Nephron progenitor cell (in vitro differentiated cells): ENCODE measurements at places on chromosomes 13 and 19.
A peak's percentile ranks its signal among the peaks of the same experiment; 100 is the strongest.

- H3K4me1 ChIP-seq = no peaks in the 10 kb centered on the region
- H3K27me3 ChIP-seq = peaks cover 13% of the 10 kb centered on the region
- H3K4me3 ChIP-seq = no peak overlapping the region
- H3K27ac ChIP-seq = no peak overlapping the region
Observed at GRCh38 chr19:41541990-41542584, 33.9 kb upstream of the CEACAM21 start.

GRCh38 chr13:91773591-91774227 lies 375.3 kb downstream of the GPC5 start:
- no peaks in the 10 kb centered on the region for H3K36me3 ChIP-seq
- no peaks in the 10 kb centered on the region for H3K27me3 ChIP-seq

- H3K4me3 ChIP-seq = no peak overlapping the region
- DNase-seq = no peak
- no peaks in the 10 kb centered on the region for H3K27me3 ChIP-seq
- H3K4me1 ChIP-seq = no peaks in the 10 kb centered on the region
Observed at GRCh38 chr13:43390619-43391018, 367.2 kb downstream of the DNAJC15 start.

DNA sequence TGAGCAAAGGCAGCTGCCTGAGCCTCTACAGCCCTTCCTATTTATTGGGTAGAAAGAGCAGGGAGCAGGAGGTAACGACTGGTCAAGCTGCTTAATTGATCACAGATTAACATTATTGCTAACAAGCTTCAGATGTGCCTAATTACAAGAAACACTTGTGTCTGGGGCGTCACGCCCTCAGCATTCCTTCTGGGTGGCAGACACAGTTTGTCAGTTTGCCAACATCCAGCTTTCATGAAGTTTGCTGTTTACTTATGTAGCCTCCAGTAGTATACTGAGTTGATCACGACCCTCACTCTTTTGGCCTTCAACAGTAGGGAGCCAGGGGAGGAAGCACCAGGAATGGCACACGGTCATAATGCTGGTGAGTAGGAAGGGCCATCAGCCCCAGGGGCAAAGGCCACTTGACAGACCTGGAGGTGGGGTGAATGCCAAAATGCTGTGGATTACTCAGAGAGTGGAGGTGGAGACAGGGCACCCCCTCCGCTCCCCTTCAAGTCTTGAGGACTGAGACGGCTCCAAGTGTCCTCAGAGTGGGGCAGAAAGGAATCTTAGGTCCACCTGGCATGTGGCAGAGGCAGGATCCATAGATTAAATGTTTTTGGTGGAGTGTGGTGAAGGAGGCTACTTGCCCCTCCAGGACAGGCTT lies 34.9 kb upstream of the PSPC1 start:
- DNase-seq = no peak
- peaks cover 50% of the 10 kb centered on the region for H3K36me3 ChIP-seq
- no peaks in the 10 kb centered on the region for H3K27me3 ChIP-seq
- no peak overlapping the region for H3K27ac ChIP-seq
- no peaks in the 10 kb centered on the region for H3K4me1 ChIP-seq

DNA sequence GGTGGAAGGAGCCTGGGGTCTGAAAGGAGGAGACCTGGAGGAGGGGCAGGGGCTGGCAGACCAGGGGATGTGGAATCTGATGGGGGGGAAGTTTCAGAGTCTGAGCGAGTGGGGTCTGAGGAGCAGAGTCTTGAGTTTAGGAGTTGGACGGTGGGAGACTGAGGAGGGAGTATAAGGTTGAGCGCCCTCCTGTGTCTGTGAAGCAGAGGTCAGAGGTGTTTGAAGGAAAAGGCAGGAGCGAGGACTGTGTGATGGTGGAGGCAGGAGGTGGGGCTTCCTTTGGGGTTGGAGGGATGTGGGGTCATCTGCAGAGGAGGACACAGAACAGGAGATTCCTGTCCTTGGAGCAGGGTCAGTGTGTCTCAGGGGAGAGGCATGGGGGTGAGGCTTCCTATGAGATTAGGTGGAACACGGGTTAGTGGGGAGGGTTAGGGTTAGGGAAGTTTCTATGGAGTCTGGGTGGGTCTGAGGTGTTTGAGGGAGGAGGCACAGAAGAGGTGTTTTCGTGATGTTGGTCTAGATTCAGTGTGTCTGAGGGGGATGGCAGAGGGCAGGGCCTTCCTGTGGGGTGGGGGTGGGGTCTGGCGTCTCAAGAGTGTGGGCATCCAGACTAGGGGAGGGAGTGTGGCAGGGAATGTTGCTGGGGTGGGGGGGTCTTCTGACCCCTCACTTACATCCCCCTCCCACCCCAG lies 8.3 kb downstream of the RYR1 start:
- peaks cover 4% of the 10 kb centered on the region for H3K36me3 ChIP-seq
- peak overlapping the region; percentile 71 for H3K27ac ChIP-seq
- H3K27me3 ChIP-seq = peaks cover 9% of the 10 kb centered on the region
- H3K4me1 ChIP-seq = peaks cover 22% of the 10 kb centered on the region

GRCh38 chr19:43809762-43810696 lies 7.8 kb upstream of the LYPD5 start:
- H3K4me3 ChIP-seq = no peak overlapping the region
- peaks cover 61% of the 10 kb centered on the region for H3K27me3 ChIP-seq
- H3K4me1 ChIP-seq = no peaks in the 10 kb centered on the region
- no peak overlapping the region for H3K27ac ChIP-seq
- DNase-seq = no peak
- H3K36me3 ChIP-seq = no peaks in the 10 kb centered on the region

DNA sequence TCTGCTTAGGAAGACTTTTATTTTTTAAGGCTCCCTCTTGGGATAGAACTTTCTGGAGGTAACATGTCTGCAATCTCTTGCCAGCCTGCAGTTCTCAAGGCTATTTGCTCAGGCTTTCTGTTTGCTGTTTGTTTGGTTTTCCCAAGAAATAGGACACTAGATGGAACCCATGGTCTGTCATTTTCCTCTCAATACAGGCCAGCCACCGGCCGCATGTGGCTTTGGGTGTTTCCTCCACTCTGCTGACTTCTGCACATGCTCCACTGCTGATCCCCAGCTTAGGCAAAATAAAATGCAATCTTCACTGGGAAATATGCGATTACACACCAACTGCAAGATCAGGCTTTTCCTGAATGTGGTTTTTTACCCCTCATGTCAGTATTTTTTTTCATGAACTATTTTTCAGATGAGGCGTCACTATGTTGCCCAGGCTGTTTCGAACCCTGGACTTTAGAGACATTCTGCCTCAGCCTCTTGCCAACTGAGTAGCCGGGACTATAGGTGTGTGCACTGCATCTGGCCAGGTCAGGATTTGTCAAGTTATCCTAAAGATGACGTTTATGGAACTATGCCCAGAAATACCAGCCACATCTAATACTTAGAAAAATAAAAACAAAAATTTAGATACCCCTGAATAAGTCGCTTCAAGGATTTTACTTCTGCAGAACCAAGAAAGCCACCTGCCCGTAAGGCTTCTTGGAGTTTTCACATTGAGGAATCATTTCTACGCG lies 94.3 kb upstream of the PABPC3 start:
- H3K27ac ChIP-seq = no peak overlapping the region
- DNase-seq = no peak
- H3K4me3 ChIP-seq = no peak overlapping the region
- no peaks in the 10 kb centered on the region for H3K36me3 ChIP-seq
- peaks cover 18% of the 10 kb centered on the region for H3K27me3 ChIP-seq

DNA sequence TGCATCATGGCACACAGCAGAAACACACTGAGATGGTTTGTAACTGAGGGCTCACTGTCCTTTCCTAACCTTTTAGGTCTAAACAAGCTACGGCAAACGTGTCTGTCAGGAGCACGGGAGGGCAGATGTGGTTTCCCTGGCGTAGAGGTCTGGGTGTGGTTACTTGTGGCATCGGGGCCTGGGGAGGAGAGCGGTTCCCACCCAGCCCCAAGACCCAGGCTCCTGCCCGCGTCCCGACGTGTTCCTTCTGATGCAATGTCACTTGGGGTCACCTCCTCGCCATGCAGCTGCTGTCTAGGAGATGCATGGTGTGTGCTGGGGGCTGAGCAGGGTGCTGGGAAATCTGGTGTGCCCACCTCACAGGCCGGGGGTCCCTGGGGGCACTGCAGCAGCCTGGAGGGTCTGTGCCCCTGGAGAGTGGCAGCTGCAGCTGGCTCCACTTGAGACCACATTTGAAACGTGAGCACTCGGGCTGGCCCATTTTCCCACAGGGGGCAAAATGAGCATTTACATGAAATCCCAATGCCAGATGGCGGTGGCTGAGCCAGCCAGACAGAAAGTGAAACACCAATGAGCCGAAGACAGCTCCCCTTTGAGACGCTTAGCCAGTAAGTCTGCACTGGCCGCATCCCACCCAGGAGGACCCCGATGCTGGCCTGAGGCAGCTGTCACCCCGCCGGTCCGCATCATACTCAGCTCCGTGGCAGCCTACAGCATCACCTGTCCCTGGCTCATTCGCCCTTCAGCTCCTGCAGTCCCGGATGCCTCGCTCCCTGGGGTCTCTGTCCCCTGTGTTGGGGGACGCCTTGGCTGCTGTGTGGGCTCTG lies 22.3 kb upstream of the MYDGF start:
- H3K27ac ChIP-seq = peak overlapping the region; percentile 72
- peaks cover 2% of the 10 kb centered on the region for H3K27me3 ChIP-seq
- DNase-seq = no peak

DNA sequence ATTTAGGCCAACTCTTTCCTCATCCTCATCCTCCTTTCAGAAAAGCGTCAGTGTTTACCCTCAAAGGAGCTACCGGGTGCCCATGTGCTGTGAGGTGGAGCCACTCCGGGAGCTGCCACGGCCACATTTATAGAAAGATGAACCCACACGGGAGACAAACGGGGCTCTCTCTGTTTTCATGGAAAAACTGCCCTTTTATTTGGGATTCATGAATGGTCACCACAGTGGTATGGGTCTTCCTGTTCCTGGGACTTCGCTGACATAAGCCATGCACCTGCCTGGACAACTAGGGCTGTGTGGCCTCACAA lies 224.2 kb downstream of the ZIC5 start:
- no peak for DNase-seq
- peak overlapping the region; percentile 10 for H3K27ac ChIP-seq
- H3K4me1 ChIP-seq = peaks cover 55% of the 10 kb centered on the region
- H3K36me3 ChIP-seq = no peaks in the 10 kb centered on the region

- DNase-seq = peak; percentile 35
- H3K36me3 ChIP-seq = no peaks in the 10 kb centered on the region
- peaks cover 51% of the 10 kb centered on the region for H3K4me1 ChIP-seq
- H3K4me3 ChIP-seq = peak overlapping the region; percentile 48
- peaks cover 57% of the 10 kb centered on the region for H3K27me3 ChIP-seq
- no peak overlapping the region for H3K27ac ChIP-seq
Observed at GRCh38 chr19:2636141-2636896, 66.2 kb downstream of the GNG7 start.

DNA sequence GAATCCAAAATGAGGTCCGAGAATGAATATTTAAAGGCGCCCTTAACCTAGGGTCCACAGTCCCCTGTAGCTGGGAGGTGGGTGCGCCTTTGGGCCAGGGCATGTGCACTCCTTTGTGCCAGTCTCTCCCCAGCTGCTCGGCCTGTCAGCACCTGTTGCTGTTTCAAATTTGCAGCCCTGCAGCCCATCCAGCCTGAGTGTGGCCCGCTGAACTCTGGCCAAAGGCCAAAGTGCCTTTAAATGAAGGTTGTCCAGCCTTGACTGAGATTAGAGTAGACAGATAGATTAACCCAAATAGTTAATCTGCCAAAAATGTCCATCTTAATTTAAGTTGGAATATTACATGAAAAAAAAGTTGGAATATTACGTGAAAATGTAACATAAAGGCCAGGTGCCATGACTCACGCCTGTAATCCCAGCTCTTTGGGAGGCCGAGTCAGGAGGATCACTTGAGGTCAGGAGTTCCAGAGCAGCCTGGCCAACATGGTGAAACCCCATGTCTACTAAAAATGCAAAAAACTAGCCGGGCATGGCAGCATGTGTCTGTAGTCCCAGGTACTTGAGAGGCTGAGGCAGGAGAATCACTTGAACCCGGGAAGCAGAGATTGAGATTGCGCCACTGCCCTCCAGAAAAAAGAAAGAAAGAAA lies 25.3 kb downstream of the TPT1 start:
- H3K36me3 ChIP-seq = no peaks in the 10 kb centered on the region
- DNase-seq = no peak
- no peak overlapping the region for H3K27ac ChIP-seq

GRCh38 chr13:107124129-107124718 lies 556.3 kb upstream of the ARGLU1 start:
- no peak for DNase-seq
- H3K4me3 ChIP-seq = no peak overlapping the region
- H3K27ac ChIP-seq = no peak overlapping the region
- peaks cover 6% of the 10 kb centered on the region for H3K36me3 ChIP-seq

DNA sequence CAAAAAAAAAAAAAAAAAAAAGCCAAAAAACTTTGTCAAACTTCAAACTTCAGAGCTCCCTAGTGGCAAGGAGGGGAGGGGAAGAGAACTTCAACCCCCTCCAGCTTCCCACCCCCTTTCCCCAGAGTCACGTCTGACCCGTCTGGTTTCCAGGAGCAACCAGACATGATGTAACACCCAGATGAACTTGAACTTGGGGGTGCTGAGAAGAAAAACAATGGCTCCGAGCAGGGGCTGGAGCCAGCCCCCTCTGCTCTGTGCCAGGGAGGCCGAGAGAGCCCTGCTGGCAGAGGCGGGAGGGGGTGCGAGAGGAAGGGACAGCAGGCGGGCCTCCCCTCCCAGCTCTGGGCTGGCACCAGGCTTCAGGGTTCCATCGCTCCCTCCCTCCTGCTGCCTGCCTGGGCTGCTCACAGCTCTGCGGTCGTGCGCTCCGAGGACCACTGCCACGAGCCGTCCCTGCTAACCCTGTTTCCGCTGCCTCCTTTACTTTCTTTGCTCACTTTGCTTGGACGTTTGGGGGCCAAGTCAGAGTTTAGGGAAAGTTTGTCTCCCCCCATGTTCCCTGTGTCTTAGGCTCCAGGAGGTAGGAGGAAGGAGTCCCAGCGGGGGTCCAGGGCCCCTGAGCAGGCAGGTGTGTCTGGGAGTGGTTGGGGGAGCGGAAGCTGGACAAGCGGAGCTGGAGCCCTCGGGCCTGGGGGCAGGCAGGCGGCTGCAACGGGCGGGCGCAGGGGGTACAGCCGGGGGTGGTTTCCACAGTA lies 11.1 kb downstream of the LYL1 start:
- H3K27ac ChIP-seq = no peak overlapping the region
- H3K27me3 ChIP-seq = peaks cover 87% of the 10 kb centered on the region
- no peak overlapping the region for H3K4me3 ChIP-seq
- H3K4me1 ChIP-seq = peaks cover 24% of the 10 kb centered on the region
- no peaks in the 10 kb centered on the region for H3K36me3 ChIP-seq

GRCh38 chr13:81781471-81781870 lies 1440.5 kb upstream of the SPRY2 start:
- no peak overlapping the region for H3K4me3 ChIP-seq
- no peak for DNase-seq
- no peak overlapping the region for H3K27ac ChIP-seq
- H3K4me1 ChIP-seq = no peaks in the 10 kb centered on the region
- H3K36me3 ChIP-seq = no peaks in the 10 kb centered on the region

GRCh38 chr19:55406826-55407549 lies 600 bp downstream of the UBE2S start:
- H3K27me3 ChIP-seq = peaks cover 21% of the 10 kb centered on the region
- H3K4me1 ChIP-seq = peaks cover 35% of the 10 kb centered on the region
- DNase-seq = no peak
- H3K27ac ChIP-seq = peak overlapping the region; percentile 95
- peak overlapping the region; percentile 90 for H3K4me3 ChIP-seq
- peaks cover 57% of the 10 kb centered on the region for H3K36me3 ChIP-seq

GRCh38 chr13:49357694-49358093 lies 86.2 kb downstream of the CAB39L start:
- peak overlapping the region; percentile 28 for H3K27ac ChIP-seq
- peaks cover 23% of the 10 kb centered on the region for H3K36me3 ChIP-seq
- no peaks in the 10 kb centered on the region for H3K27me3 ChIP-seq
- H3K4me3 ChIP-seq = no peak overlapping the region
- H3K4me1 ChIP-seq = no peaks in the 10 kb centered on the region
- DNase-seq = no peak

- no peak for DNase-seq
- peaks cover 5% of the 10 kb centered on the region for H3K4me1 ChIP-seq
- no peaks in the 10 kb centered on the region for H3K27me3 ChIP-seq
- no peak overlapping the region for H3K27ac ChIP-seq
- no peaks in the 10 kb centered on the region for H3K36me3 ChIP-seq
- no peak overlapping the region for H3K4me3 ChIP-seq
Observed at GRCh38 chr13:84500016-84500415, 617.7 kb upstream of the SLITRK1 start.
